ENCODE measurements at places on chromosomes 5 and 9.

GRCh38 chr9:91198405-91198804, 163.3 kb downstream of the AUH start:
- DNase-seq, result no peak

DNA sequence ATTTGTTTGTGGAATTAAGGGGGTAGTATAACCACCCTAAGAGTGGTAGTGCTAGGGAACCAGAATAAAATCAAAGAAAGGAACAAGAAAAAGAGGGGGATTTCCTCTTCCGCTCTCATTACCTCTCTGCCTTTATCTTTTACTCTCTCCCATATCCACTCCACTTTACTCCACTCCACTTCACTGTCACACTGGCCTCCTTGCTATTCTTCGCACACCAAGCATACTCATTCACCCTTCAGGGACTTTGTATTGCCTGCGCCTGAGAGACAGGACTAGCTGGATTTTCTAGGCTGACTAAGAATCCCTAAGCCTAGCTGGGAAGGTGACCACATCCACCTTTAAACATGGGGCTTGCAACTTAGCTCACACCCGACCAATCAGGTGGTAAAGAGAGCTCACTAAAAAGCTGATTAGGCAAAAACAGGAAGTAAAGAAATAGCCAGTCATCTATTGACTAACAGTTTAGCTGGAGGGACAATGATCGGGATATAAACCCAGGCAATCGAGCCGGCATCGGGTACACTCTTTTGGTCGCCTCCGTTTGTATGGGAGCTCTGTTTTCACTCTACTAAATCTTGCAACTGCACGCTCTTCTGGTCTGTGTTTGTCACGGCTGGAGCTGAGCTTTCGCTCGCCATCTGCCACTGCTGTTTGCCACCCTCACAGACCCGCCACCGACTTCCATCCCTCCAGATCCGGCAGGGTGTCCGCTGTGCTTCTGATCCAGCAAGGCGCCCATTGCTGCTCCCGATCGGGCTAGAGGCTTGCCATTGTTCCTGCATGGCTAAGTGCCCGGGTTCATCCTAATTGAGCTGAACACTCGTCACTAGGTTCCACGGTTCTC, 121.8 kb downstream of the FAM170A start:
- no peak for DNase-seq

- no peak for DNase-seq
Observed at GRCh38 chr9:97039514-97039860, 545 bp upstream of the CTSV start.

- DNase-seq, result no peak
Observed at GRCh38 chr9:113674436-113674835, 201.7 kb upstream of the ZNF618 start.

- no peak for DNase-seq
Observed at GRCh38 chr9:83242066-83242465, 179.1 kb upstream of the RASEF start.

DNA sequence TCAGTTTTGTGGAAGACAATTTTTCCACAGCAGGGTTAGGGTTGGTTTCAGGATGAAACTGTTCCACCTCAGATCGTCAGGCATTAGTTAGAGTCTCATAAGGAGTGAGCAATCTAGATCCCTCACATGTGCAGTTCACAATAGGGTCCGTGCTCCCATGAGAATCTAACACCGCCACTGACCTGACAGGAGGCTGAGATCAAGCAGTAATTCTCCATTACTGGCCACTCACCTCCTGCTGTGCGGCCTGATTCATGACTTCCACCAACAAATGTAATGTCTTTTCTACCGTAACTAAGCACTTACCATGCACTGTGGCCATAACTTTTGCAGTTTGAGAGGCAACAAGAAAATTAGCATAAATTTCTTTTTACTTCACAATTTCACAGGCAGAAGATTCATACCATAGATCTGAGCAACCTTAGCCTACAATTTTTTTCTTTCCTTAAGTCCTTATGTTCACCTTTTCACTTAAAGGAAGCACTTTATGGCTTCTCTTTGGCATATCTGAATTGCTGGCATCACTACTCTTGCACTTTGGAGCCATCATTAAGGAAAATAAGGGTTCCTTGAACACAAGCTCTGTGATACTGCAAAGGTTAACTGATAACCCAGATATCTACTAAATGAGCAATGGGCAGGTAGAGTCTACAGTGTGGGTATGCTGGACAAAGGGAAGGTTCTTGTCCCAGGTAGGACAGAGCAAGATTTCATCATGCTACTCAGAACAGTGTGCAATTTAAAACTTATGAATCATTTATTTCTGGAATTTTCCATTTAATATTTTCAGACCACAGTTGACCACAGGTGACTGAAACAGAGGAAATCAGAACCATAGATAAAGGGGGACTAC, 83.0 kb upstream of the IFNK start:
- no peak for DNase-seq
